Activated CD4-positive, alpha-beta T cell treated with anti-CD3 and anti-CD28 coated beads, Interleukin-2, amount 10 ng/mL, durations not matched to agents 24 days and 14 days (primary cell): ENCODE measurements at places on chromosomes 6 and 20. TPM values are rescaled to one million over a fixed set of nuclear protein-coding genes. Genes with fewer than 3 reads are reported as not detected.

Gene MYMX
- total RNA-seq: not detected in 2 replicates

Gene MLN
- total RNA-seq: not detected in 2 replicates

Gene CFAP61
- not detected in 2 replicates for total RNA-seq

GRCh38 chr6:126820634-126821033 lies 297.8 kb upstream of the RSPO3 start:
- no peak for DNase-seq

- DNase-seq: no peak
Observed at GRCh38 chr20:36454698-36455427, 86.5 kb upstream of the MYL9 start.
